ENCODE measurements at places on chromosomes 12 and 14. TPM values are rescaled to one million over a fixed set of nuclear protein-coding genes. Genes with fewer than 3 reads are reported as not detected.

The NTF3 gene
- total RNA-seq, result 9.9 TPM

The GYS2 gene
- not detected for total RNA-seq

- DNase-seq, result no peak
Observed at GRCh38 chr14:22084393-22085281, 411.0 kb upstream of the OR4E1 start.

The PRICKLE1 gene
- 3.9 TPM for total RNA-seq

DNA sequence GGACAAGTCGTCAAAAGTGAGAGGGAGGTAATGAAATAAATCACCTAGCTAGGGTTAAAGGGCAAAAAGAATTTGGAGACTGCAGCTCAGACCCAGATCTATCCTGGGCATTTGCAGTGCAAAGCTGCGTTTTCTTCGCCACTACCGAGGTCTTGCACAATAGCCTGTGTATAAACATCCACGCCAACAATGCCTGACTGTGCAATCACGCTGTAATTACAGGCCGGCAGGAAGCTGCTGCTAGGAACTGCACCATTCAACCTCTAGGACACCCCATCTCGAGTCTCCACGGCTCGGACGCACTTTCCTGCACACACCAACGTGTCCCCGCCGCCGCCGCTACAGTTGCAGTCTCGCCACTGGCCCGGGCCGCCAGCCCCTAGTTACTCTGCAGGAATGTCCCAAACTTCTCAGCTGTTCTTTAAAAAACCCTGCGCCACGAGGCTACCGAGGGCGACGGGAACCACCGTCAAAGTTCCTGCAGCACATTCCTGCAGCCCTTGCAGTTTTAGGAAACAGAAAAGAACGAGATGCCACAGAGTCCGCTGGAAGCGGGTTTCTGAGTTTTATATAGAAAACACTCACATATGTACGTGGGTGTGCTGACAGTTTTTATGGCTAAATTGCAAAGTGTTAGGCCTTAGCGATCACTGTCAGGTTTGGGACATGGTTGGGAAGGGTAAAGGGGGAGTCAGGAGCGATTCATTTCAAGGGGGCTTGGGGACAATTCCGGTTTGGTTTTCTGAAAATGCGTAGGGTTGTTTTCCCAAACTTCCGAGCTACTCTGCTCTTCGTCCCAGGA lies 65.6 kb upstream of the PTGR2 start:
- peak; percentile 66 for DNase-seq
- no peaks in the 10 kb centered on the region for H3K36me3 ChIP-seq
- H3K4me1 ChIP-seq, result peaks cover 64% of the 10 kb centered on the region
- peak overlapping the region; percentile 89 for H3K4me3 ChIP-seq
- H3K27me3 ChIP-seq, result no peaks in the 10 kb centered on the region
- H3K27ac ChIP-seq, result peak overlapping the region; percentile 95

GRCh38 chr12:5908251-5908650 lies 36.8 kb downstream of the ANO2 start:
- no peaks in the 10 kb centered on the region for H3K36me3 ChIP-seq
- no peak overlapping the region for H3K27ac ChIP-seq
- H3K27me3 ChIP-seq, result no peaks in the 10 kb centered on the region
- H3K4me3 ChIP-seq, result no peak overlapping the region
- no peaks in the 10 kb centered on the region for H3K4me1 ChIP-seq
- no peak for DNase-seq

DNA sequence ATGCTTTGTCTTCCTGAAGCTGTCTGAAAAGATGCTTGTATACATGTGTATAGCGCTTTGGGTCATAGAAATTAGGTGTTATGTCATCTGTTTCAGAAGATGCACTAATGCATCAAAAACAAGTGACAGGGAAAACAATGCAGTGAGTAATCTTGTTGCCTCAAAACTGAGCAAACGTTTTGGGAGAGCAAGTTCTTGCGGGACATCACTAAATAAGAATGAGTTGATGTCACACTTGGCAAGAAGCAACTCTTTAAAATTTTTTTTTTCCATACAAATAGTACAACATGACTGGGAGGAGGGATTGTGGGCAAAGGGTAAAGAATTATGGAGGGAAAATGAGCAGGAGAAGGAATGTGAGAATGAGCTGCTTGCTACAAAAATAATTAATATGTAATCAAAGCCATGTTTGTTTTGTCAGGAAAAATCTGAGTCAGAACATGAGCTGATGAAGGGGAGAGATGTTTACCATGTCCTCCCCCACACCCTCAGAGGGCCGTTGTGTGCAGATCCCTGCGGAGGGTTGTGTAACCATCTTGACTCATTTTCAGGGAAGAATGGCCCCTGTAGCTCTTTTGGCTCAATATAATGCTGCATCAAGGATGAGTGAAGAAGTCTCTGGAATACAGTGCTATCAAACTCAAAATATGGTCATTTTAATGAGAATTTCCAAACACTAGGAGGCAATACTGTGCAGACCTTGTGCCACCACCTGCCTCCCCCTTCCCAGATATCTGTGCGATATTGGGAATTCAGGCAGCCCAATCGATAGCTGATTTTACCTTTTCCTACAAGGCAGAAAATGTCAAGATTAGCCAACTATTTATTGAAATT lies 41.4 kb downstream of the BORCS5 start:
- H3K4me1 ChIP-seq, result peaks cover 35% of the 10 kb centered on the region
- H3K27ac ChIP-seq, result peak overlapping the region; percentile 74
- H3K4me3 ChIP-seq, result peak overlapping the region; percentile 20
- DNase-seq, result peak; percentile 39

The ERBB3 gene
- 3.2 TPM for total RNA-seq

DNA sequence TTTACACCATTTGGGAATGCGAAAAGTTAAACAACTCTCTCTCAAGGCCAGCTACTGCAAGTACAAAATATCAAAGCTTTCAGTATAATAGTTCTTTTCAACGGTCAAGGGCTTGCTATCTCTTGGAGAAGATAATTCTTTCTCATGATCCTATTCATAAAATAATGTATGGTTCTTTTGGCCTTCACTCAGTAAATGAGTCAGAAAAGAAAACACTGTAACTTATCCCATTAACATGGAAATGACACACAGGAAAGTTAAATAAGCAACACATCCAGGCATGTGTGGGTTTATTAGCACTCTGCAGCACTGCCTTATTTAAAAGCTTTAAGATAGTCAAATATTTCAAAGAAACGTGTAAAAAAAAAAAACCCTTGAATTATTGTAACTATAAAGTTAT lies 36.9 kb downstream of the ZFC3H1 start:
- no peak overlapping the region for H3K4me3 ChIP-seq
- no peak overlapping the region for H3K27ac ChIP-seq
- no peaks in the 10 kb centered on the region for H3K27me3 ChIP-seq
- peaks cover 40% of the 10 kb centered on the region for H3K36me3 ChIP-seq
- no peak for DNase-seq
- H3K4me1 ChIP-seq, result peaks cover 15% of the 10 kb centered on the region

The ATF7IP gene
- 41.7 TPM for total RNA-seq

- H3K27me3 ChIP-seq, result no peaks in the 10 kb centered on the region
- H3K4me3 ChIP-seq, result no peak overlapping the region
- no peak for DNase-seq
- no peaks in the 10 kb centered on the region for H3K4me1 ChIP-seq
Observed at GRCh38 chr12:103422328-103422727, 73.4 kb downstream of the C12orf42 start.

- no peak overlapping the region for H3K27ac ChIP-seq
- H3K27me3 ChIP-seq, result no peaks in the 10 kb centered on the region
- H3K4me1 ChIP-seq, result no peaks in the 10 kb centered on the region
- DNase-seq, result no peak
Observed at GRCh38 chr12:10131111-10131690, 1.2 kb upstream of the CLEC7A start.

- no peak overlapping the region for H3K4me3 ChIP-seq
- no peaks in the 10 kb centered on the region for H3K27me3 ChIP-seq
- no peaks in the 10 kb centered on the region for H3K4me1 ChIP-seq
Observed at GRCh38 chr14:105508601-105509000, 17.6 kb downstream of the TEDC1 start.

DNA sequence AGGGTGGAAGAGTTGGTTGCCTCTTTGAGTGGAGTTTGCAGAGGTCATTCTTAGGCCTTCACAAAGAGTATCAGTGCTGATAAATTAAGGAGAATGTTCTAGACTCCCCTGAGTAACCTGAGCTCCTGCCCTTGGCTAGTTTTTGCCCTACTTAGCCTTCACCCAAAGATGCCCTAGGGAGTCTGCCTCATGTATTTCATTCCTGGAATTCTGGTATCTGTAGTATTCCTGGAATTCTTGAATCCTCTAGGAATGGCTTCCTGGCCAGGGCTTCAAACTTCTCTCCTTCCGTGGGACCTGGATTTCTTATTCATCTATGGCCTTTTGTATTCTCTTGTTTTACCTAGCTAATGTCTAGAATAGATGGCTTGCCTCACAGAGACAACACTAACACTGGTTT lies 701.1 kb downstream of the NOVA1 start:
- H3K27ac ChIP-seq, result no peak overlapping the region
- no peak for DNase-seq
- H3K4me3 ChIP-seq, result no peak overlapping the region
- H3K27me3 ChIP-seq, result no peaks in the 10 kb centered on the region
- no peaks in the 10 kb centered on the region for H3K36me3 ChIP-seq

DNA sequence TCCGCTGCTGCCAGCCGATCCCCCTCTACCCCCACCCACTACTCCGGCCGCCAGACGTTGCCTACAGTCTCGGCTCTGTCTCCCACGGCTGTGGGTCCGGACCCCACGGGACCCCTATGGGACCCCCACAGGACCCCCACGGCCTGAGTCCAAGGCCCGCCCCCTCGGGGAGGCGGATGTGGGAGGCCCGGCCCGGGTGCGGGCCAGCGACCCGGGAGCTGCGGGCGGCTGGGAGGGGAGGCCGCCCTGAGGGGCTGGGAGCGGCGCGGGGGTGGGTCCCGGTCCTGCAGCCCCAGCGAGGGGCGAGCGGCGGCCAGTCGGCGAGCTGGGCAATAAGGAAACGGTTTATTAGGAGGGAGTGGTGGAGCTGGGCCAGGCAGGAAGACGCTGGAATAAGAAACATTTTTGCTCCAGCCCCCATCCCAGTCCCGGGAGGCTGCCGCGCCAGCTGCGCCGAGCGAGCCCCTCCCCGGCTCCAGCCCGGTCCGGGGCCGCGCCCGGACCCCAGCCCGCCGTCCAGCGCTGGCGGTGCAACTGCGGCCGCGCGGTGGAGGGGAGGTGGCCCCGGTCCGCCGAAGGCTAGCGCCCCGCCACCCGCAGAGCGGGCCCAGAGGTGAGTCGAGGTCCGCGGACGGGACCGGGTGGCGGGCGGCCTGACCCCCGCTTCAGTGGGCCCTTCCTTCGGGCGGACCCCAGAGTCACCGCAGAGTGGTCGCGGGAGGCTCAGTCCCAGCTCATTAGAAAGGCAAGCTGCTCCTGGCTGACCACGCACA lies at the start of gene ACVRL1:
Gene ACVRL1 (plus strand): TSS at position 422 of the 773 bp plus-strand sequence. CDS start 4,971 bp downstream, outside the sequence.
- H3K36me3 ChIP-seq, result no peaks in the 10 kb centered on the region
- no peaks in the 10 kb centered on the region for H3K27me3 ChIP-seq
- H3K27ac ChIP-seq, result peak within 1 kb of the TSS; percentile 60
- H3K4me1 ChIP-seq, result no peaks in the 10 kb centered on the region
- no peak for DNase-seq

The RGS6 gene
- 1.4 TPM for total RNA-seq

The SDSL gene
- total RNA-seq, result 3.5 TPM

DNA sequence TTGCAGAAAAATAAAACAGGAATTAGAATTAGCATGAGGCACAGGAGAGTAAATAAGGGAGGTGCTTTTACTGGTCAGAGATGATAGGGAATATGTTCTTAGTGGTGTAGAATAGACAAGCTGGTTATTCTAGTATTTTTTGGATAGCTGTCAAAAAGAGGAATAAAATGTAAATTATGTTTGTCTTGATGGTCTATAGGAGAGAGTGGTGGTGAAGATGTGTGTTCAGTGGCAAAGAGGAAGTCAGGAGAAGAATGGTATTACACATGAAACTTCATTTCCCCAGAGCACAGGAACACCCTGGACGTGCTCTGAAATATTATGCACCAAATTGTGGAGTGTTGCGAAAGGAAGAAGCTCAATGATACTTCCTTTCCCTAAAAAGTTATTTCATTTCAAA lies 27.8 kb downstream of the MUCL1 start:
- no peaks in the 10 kb centered on the region for H3K27me3 ChIP-seq
- no peaks in the 10 kb centered on the region for H3K36me3 ChIP-seq
- DNase-seq, result no peak
- H3K27ac ChIP-seq, result no peak overlapping the region

DNA sequence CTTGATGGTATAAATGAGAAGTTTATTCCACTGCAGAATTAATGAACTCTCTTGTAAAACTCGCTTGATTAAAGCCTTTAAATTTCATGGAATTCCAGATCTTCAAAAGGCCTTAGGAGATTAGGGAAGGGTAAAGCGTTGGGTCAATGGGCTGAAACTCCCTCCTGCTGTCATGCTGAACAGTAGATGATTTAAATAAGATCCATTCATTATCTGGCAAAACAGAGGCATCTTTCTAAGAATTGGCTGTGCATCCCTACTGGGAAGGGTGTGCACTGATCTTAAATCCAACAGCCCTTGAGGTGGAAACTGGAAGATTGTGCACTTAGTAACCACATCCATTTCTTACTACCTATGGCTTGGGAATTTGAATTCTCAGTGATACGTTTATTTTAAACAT lies 56.0 kb downstream of the PLCZ1 start:
- no peak overlapping the region for H3K27ac ChIP-seq
- DNase-seq, result no peak
- H3K4me1 ChIP-seq, result no peaks in the 10 kb centered on the region
- no peak overlapping the region for H3K4me3 ChIP-seq

- no peaks in the 10 kb centered on the region for H3K36me3 ChIP-seq
- no peaks in the 10 kb centered on the region for H3K27me3 ChIP-seq
- no peaks in the 10 kb centered on the region for H3K4me1 ChIP-seq
- no peak overlapping the region for H3K4me3 ChIP-seq
- no peak for DNase-seq
Observed at GRCh38 chr12:128069359-128069997, 197.5 kb upstream of the TMEM132C start.

DNA sequence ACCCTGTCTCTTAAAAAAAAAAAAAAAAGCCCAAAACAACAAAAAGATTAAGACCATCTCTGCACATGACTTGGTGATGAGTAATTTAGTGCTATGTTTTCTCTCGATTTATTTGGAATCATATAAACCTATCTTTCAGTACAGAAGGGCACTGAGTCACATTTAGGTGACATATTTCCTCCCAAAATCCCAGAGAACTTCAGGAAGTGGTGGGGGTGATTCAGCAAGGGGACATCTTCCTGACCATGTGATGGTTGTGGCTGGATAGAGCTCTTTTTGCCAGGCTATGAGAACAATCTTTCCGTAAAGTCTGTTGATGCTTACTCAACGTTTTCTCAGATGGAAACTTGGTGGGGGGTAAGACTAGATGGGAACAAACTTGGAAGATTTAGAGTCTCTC lies 50.0 kb downstream of the PPFIBP1 start:
- H3K36me3 ChIP-seq, result peaks cover 5% of the 10 kb centered on the region
- H3K4me3 ChIP-seq, result no peak overlapping the region
- peaks cover 19% of the 10 kb centered on the region for H3K4me1 ChIP-seq
- DNase-seq, result no peak
- no peak overlapping the region for H3K27ac ChIP-seq
- no peaks in the 10 kb centered on the region for H3K27me3 ChIP-seq
